ENCODE measurements at places on chromosomes 4 and X.

- no peak overlapping the region for H3K27ac ChIP-seq
- DNase-seq, result no peak
- H3K27me3 ChIP-seq, result peaks cover 29% of the 10 kb centered on the region
- H3K36me3 ChIP-seq, result no peaks in the 10 kb centered on the region
Observed at GRCh38 chrX:68209008-68209407, 224.3 kb downstream of the OPHN1 start.

DNA sequence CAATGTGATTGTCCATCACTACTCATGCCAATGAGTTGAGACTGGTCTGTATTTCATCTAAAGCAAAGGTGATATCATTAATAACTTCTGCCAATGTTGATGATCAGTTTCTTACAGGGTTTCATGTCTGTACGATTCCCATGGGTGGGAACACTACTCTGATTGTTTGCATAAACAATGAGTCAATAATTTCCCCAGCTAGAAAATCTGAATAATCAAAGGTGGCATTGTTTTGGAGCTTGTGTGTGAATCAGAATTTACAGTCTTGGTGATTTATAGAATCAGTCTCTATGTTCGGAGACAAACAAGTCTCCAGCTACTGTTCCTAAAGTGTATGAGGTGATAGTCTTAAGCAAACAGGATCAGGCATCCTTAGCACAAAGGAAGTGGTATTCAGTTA, 35.5 kb upstream of the PARM1 start:
- no peaks in the 10 kb centered on the region for H3K36me3 ChIP-seq
- no peaks in the 10 kb centered on the region for H3K4me1 ChIP-seq
- DNase-seq, result no peak
- no peaks in the 10 kb centered on the region for H3K27me3 ChIP-seq

- no peak for DNase-seq
- H3K27me3 ChIP-seq, result no peaks in the 10 kb centered on the region
- no peaks in the 10 kb centered on the region for H3K4me1 ChIP-seq
- no peak overlapping the region for H3K4me3 ChIP-seq
- H3K27ac ChIP-seq, result no peak overlapping the region
Observed at GRCh38 chr4:126458993-126459392, 1144.2 kb downstream of the FAT4 start.

GRCh38 chr4:170227928-170228327, 138.2 kb upstream of the AADAT start:
- H3K27me3 ChIP-seq, result no peaks in the 10 kb centered on the region
- H3K36me3 ChIP-seq, result no peaks in the 10 kb centered on the region
- no peak for DNase-seq
- H3K27ac ChIP-seq, result no peak overlapping the region
- no peaks in the 10 kb centered on the region for H3K4me1 ChIP-seq
- no peak overlapping the region for H3K4me3 ChIP-seq

- no peaks in the 10 kb centered on the region for H3K27me3 ChIP-seq
- no peak overlapping the region for H3K4me3 ChIP-seq
- no peaks in the 10 kb centered on the region for H3K4me1 ChIP-seq
- peak; percentile 53 for DNase-seq
Observed at GRCh38 chrX:22118161-22118830, 86.2 kb downstream of the PHEX start.

DNA sequence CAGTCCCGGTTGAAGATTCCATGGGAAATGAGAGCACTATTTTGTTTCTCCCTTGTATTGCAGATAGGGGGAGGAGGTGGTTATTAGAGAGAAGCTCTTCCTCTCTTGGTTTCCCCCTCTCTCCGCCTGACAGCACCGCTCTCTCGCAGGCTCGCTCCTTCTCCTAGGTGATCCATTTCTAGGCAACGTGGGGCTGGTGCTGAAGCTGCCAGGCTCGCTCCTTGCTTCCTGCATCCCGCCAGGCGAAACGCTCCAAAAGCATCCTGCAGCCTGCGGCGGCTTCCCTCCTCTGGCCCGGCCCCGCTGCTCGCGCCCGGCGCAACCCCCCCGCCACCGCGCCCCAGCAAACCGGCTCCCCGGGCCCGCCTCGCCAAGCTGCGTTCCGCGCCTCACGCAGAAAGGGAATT, at the start of gene GRID2:
Gene GRID2 (plus strand): TSS at position 346 of the 407 bp plus-strand sequence.
- H3K36me3 ChIP-seq, result no peaks in the 10 kb centered on the region
- H3K27ac ChIP-seq, result no peak within 1 kb of the TSS
- H3K4me1 ChIP-seq, result peaks cover 17% of the 10 kb centered on the region
- peak within 1 kb of the TSS; percentile 64 for H3K4me3 ChIP-seq
- peaks cover 68% of the 10 kb centered on the region for H3K27me3 ChIP-seq

DNA sequence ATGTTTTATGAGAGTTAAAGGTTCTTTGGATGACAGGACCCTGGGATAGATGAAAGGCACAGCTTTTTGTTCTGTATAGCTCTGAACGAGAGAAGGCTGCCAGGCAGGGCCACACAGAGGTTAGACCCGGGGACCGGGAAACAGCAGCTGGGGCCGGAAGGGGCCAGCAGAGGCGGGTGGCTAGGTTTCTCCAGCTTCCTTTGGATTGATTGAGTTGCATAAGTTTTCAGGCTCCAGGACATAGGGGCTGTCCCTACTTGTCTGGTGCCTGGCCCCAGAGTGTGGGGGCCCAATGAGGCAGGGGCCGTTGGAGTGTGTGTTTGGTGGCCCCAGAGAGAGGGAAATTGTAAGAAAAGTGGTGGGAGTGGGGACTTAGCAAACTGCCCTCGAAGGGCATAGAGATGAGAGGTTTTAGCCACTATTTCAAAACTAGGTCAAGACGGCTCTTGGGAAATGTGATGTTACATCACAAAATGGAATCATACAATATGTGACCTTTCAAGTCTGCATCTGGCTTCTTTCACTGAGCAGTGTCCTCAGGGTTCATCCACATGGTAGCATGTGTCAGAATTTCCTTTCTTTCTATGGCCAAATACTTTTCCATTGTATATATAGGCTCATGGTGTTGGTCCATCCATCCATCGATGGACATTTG, 3.7 kb downstream of the ZFP92 start:
- peaks cover 31% of the 10 kb centered on the region for H3K27me3 ChIP-seq
- H3K4me3 ChIP-seq, result no peak overlapping the region
- no peaks in the 10 kb centered on the region for H3K36me3 ChIP-seq
- H3K4me1 ChIP-seq, result peaks cover 2% of the 10 kb centered on the region
- DNase-seq, result peak; percentile 46
- H3K27ac ChIP-seq, result no peak overlapping the region

DNA sequence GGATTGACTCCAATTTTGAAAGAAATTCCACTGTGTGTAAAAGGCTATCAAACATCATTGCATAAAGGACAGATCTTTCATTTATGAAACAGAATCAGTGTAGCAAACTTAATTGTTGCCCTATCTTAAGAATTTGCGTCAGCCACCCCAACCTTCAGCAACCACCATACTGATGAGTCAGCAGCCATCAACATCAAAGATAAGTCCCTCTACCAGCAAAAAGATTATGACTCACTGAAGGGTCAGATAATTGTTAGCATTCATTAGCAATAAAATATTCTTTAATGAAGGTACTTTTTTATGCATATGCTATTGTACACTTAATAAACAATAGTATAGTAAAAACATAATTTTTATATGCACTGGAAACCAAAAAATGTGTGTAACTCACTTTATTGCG, 15.8 kb upstream of the GRSF1 start:
- H3K27me3 ChIP-seq, result no peaks in the 10 kb centered on the region
- H3K4me1 ChIP-seq, result no peaks in the 10 kb centered on the region
- DNase-seq, result no peak
- no peak overlapping the region for H3K27ac ChIP-seq
- no peak overlapping the region for H3K4me3 ChIP-seq

GRCh38 chr4:99803566-99804101, 13.0 kb upstream of the DAPP1 start:
- no peaks in the 10 kb centered on the region for H3K4me1 ChIP-seq
- DNase-seq, result no peak
- no peaks in the 10 kb centered on the region for H3K36me3 ChIP-seq

GRCh38 chr4:6783111-6783981, 819 bp downstream of the KIAA0232 start:
- no peaks in the 10 kb centered on the region for H3K36me3 ChIP-seq
- H3K4me1 ChIP-seq, result peaks cover 11% of the 10 kb centered on the region
- peak overlapping the region; percentile 49 for H3K27ac ChIP-seq
- peak; percentile 91 for DNase-seq
- H3K4me3 ChIP-seq, result peak overlapping the region; percentile 95
- H3K27me3 ChIP-seq, result peaks cover 5% of the 10 kb centered on the region

DNA sequence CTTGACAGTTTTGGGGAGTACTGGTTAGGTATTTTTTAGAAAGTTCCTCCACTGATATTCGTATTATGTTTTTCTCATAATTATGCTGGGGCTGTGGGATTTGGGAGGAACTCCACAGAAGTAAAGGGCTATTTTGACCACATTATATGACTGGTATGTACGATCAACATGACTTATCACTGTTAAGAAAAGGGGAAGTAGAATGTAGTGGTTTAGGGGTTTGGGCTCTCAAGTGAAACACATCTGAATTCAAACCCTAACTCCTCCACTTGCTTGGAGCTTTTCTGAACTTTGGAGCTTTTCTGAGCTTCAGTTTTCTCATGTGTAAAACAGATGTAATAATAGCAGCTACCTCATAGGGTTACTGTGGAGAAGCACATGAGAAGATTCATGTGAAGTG, 96.4 kb upstream of the C1GALT1C1 start:
- H3K27me3 ChIP-seq, result no peaks in the 10 kb centered on the region
- H3K27ac ChIP-seq, result no peak overlapping the region
- no peak overlapping the region for H3K4me3 ChIP-seq
- no peaks in the 10 kb centered on the region for H3K36me3 ChIP-seq
- no peak for DNase-seq

DNA sequence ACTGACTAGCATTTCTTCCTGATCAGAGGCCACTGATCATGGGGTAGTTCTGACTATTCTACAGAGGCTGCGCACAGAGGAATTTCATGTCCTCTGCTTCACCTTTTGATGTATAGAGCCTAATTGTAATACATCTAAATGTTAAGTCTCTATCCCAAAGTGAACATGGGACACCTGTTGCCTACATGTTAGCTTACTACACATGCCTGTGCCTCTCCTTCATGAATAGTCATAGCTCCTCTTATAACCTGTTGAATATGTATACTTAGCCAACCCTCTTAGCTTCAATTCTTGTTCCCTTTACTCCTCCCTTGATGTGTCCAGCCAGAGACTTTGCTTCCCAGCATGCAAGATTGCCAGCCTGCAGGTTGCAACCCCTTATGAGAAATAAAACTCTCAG, 9.6 kb upstream of the THOC2 start:
- H3K4me3 ChIP-seq, result no peak overlapping the region
- H3K36me3 ChIP-seq, result no peaks in the 10 kb centered on the region
- H3K27ac ChIP-seq, result no peak overlapping the region
- H3K4me1 ChIP-seq, result no peaks in the 10 kb centered on the region
- no peaks in the 10 kb centered on the region for H3K27me3 ChIP-seq

GRCh38 chr4:156336511-156336910, 382.8 kb upstream of the CTSO start:
- no peak for DNase-seq
- no peaks in the 10 kb centered on the region for H3K4me1 ChIP-seq
- H3K27me3 ChIP-seq, result no peaks in the 10 kb centered on the region
- H3K4me3 ChIP-seq, result no peak overlapping the region

- no peaks in the 10 kb centered on the region for H3K36me3 ChIP-seq
- no peak overlapping the region for H3K27ac ChIP-seq
- H3K27me3 ChIP-seq, result no peaks in the 10 kb centered on the region
- DNase-seq, result peak; percentile 67
Observed at GRCh38 chr4:33715841-33716395, 2528.4 kb downstream of the ARAP2 start.

GRCh38 chr4:15735536-15735935, 32.7 kb downstream of the BST1 start:
- no peak overlapping the region for H3K27ac ChIP-seq
- no peaks in the 10 kb centered on the region for H3K36me3 ChIP-seq
- DNase-seq, result no peak
- H3K4me3 ChIP-seq, result no peak overlapping the region
- H3K4me1 ChIP-seq, result no peaks in the 10 kb centered on the region
- no peaks in the 10 kb centered on the region for H3K27me3 ChIP-seq

- H3K27me3 ChIP-seq, result no peaks in the 10 kb centered on the region
- H3K4me3 ChIP-seq, result no peak overlapping the region
- no peak overlapping the region for H3K27ac ChIP-seq
- no peaks in the 10 kb centered on the region for H3K4me1 ChIP-seq
Observed at GRCh38 chr4:66279084-66279483, 608.8 kb upstream of the EPHA5 start.

DNA sequence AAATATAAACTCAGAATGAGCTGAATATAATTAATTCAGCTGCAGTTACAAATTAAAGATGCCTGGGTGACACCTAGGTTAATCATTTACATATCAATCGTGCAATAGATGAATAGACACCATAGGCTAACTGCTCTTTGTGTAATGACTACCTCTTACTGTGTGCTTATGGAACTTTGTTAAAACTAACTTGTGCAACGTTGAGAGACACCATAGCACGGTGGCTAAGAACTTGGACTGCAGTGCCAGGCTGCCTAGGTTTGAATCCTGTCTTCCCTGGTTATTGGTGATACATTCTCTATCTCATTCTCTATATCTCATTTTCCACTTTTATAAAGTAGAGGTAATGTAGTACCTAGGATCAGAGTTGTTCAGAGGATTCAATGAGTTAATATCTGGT, 46.9 kb downstream of the SMAD1 start:
- H3K27me3 ChIP-seq, result no peaks in the 10 kb centered on the region
- peaks cover 9% of the 10 kb centered on the region for H3K4me1 ChIP-seq
- DNase-seq, result no peak
- H3K4me3 ChIP-seq, result no peak overlapping the region
- no peak overlapping the region for H3K27ac ChIP-seq

- no peaks in the 10 kb centered on the region for H3K27me3 ChIP-seq
- H3K27ac ChIP-seq, result peak overlapping the region; percentile 59
- H3K4me1 ChIP-seq, result no peaks in the 10 kb centered on the region
- no peaks in the 10 kb centered on the region for H3K36me3 ChIP-seq
- peak overlapping the region; percentile 75 for H3K4me3 ChIP-seq
Observed at GRCh38 chrX:109733613-109734083, 591 bp upstream of the ACSL4 start.
